Midbrain (tissue), 1 donor: ENCODE measurements at places on chromosomes 2 and 18.

DNA sequence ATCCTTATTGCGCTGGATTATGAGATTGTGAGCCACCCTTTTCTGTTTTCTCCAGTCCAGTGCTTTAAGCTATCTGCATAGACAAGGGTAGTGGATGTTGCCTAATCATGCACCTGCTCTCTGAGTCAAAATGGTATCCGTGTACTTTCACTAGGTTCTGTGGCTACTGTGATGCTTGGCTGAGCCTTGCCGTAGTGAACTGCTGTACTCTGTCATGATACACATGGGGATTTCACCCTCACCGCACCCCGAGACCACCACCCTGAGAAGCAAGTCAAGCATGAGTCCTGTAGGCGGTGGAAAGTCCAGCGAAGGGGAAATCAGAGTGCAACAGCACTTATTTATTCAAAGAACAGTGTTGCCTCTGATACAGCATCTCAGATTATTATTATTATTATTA lies 55.0 kb downstream of the ARHGAP25 start:
- DNase-seq = no peak

DNA sequence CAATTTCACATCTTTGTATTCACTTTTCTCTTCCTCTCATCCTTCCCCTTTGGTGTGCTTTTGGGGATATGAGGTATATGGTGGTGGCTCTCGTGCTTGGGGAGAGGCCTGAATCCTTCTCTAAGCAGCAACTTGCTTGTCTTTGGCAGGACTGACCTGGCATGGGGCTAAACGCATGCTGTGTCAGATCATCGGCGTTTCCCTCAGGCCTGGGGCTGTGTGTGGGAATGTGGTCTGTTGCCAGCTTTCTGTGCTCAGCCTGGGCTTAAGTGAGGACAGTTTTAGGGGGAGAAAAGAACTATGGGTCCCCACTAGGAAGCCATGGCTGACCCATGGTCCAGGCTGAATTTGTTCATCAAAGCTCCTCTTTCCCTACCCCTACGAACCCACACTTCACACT lies 60.7 kb downstream of the TET3 start:
- no peak for DNase-seq

- DNase-seq = no peak
Observed at GRCh38 chr18:34281722-34282121, 57.0 kb upstream of the NOL4 start.

GRCh38 chr2:223415071-223415470 lies 187.1 kb downstream of the SCG2 start:
- DNase-seq = no peak

- DNase-seq = no peak
Observed at GRCh38 chr2:5690718-5691220, 1.4 kb upstream of the SOX11 start.

- DNase-seq = no peak
Observed at GRCh38 chr2:2879781-2880180, 497.8 kb downstream of the EIPR1 start.

DNA sequence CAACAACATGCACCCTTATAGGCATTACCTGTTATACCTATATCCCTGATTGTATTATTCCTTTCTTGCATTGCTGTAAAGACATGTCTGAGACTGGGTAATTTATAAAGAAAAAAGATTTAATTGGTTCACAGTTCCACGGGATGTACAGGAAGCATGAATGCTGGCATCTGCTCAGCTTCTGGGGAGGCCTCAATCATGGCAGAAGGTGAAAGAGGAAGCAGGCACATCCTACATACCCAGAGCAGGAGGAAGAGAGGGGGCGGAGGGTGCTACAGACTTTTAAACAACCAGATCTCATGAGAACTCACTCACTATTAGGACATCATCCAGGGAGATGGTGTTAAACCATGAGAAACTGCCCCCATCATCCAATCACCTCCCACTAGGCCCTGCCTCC lies 191.7 kb upstream of the SPHKAP start:
- DNase-seq = no peak

DNA sequence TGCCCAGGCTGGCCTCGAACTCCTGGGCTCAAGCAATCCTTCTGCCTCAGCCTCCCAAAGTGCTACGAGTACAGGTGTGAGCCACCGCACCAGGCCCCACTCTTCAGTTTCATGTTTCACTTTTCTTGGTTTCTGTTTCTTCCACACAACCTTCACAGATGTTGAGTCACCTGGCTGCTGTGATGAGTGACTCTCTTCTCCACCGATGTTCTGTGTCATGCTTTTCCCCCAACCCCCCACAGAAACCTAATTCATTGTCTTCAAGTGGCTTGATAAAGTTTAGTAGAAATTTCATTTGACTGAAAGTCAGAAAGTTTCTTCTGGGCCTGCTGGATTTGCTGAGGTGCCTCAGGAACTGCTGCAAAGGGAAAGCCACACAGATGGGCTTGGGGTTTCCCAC lies 78.5 kb downstream of the SPHKAP start:
- DNase-seq = no peak

GRCh38 chr18:63550068-63550467 lies 7.9 kb downstream of the SERPINB12 start:
- no peak for DNase-seq

DNA sequence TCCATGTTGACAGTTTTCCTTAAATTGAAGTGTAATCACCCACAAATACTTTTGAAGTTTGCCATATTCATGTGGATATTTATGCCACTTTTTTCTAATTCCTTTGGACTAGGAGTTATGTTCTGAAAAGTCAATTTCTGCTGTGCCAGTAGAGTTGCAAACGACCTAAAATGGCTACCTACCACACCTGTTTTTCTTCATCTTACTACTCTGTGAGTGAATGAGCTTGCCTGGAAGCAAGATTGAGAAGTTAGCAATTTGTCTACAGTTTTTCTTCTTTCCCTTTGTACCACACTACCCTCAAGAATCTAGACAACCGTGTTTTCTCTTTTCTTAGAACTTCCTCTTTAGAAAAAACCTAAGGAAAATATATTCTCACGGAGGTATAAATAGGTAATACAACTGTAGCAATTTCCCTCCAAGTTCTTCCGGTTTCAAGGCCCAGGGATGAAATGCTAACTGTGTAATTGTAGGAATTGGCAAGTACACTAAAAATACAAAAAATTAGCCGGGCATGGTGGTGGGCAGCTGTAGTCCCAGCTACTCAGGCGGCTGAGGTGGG lies 7.3 kb upstream of the SLC39A10 start:
- no peak for DNase-seq

DNA sequence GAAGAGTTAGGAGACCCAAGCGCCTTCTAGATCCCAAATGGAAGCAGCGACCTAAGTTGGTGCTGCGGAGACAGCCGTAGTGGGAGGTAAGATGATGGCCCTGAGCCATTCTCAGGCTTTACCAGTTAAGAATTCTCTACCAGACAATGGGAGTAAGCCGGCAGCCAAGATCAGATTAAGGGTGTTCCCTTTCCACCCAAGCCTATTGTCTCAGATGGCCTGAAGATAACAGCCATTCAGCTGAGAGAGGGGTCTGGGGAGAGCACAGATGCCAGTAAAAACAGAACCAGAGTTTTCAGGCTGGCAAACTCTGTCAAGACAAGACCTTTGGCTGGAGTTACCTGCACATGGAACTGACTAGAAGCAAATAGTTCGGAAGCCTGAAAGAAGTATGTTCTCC lies 191.7 kb upstream of the HAAO start:
- no peak for DNase-seq

- DNase-seq = no peak
Observed at GRCh38 chr2:185757356-185757755, 18.8 kb downstream of the FSIP2 start.

DNA sequence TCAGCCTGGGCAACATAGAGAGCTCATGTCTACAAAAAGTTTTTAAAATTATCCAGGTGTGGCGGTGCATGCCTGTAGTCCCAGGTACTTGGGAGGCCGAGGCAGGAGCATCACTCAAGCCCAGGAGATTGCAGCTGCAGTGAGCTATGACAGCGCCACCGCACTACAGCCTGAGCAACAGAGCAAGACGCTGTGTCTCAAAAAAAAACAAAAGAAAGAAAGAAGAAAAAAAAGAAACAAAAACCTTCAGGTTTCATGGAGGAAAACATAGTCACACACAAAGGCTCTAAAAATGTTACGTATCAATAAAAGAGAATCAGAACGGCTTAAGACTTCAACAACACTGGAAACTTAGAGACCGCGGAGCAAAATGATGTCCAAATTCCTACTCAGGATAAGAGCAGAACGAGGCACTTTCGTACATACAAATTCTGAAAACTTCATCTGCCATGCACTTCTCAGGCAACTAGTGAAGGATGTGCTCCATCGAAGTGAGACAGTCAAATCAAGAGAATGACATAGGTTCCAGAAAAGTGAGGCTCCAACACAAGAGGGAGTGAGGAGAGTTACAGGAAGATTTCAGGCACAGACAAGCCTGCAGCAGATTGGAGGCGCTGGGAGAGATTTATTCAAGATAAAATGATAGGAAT lies 4.4 kb downstream of the HDLBP start:
- no peak for DNase-seq

GRCh38 chr2:48400553-48401164 lies 129.3 kb upstream of the STON1 start:
- peak; percentile 24 for DNase-seq

- no peak for DNase-seq
Observed at GRCh38 chr18:28120828-28121515, 56.0 kb downstream of the CDH2 start.

- DNase-seq = no peak
Observed at GRCh38 chr2:125224830-125225229, 1199.7 kb downstream of the CNTNAP5 start.

DNA sequence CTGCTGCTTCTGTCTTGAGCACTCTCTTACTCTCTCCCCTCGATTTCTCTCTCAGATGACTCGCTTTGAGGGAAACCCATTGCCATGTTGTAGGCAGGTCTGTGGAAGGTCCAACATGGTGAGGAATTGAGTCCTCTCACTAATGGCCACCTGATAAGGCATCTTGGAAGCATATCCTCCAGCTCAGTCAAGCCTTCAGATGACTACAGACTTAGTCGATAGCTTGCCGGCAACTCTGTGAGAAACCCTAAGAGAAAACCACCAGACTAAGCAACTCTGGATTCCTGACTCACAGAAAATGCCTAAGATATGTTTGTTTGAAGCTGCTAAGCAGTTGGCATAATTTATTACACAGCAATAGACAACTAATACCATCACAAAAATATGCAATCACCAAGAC lies 51.2 kb downstream of the WDR75 start:
- DNase-seq = no peak

GRCh38 chr2:28991460-28991859 lies 10.4 kb downstream of the TOGARAM2 start:
- DNase-seq = no peak

DNA sequence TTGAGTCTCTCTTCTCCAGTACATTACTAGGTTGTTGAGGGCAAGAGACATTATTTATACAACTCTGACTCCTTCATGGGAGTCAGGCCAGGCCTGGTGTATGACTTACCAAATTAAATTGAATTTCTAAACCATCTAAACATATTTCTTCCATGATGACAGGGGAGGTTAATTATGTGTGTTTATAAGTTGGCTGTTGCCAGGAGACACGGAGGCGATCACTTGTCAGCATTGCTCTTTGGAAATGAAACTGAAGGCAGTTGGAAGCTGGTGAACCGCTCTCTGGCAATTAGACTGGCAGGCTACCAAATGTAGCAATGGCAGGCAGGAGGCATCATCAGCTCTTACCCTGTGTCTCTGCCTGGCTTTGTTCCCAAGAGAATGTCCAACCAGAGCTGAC lies 241.4 kb downstream of the KCNS3 start:
- DNase-seq = no peak

GRCh38 chr2:101847661-101848339 lies 144.0 kb upstream of the IL1R2 start:
- no peak for DNase-seq

GRCh38 chr2:181459621-181460021 lies 2.4 kb downstream of the ITGA4 start:
- DNase-seq = no peak

DNA sequence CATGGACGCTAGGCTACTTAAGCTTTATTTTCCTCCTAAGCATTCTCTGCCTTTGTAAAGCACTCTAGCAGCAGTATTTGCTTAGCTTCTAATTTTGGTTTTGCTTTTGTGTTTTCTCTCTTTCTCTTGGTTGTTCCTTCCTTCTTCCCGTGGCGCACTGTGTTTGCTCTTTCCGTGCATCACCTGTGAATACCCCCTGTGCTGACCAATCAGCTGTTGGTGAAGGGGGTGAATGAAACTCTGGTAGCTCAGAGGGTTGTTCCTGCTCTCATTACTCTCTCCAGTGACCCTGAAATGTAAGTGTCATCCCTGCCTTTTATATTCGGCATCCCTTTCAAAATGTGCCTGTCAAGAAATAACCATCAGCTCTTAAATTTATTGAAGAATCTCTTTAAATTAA lies 45.5 kb upstream of the TNFRSF11A start:
- DNase-seq = no peak
